ENCODE measurements at places on chromosomes 1 and 21.

DNA sequence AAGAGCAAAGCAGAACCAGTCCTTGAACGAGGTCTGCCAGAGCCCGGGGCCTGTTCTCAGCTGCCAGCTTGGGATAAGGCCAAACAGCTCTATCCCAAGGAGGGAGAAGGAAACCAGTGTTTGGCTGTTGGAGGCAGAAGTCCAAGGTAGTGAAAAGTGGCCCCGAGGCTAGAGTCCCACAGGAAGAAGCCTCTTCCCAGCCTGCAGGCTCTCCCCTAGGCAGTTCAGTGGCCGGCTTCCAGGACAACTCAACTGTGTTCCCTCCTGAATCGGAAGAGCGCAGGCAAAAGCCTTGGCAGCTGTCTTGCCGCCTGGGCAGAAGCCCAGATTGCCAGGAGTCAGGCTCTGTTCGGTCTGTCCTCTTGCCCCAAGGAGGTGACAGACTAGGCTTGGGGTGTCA lies 19.3 kb downstream of the QSOX1 start:
- peak; percentile 98 for DNase-seq

DNA sequence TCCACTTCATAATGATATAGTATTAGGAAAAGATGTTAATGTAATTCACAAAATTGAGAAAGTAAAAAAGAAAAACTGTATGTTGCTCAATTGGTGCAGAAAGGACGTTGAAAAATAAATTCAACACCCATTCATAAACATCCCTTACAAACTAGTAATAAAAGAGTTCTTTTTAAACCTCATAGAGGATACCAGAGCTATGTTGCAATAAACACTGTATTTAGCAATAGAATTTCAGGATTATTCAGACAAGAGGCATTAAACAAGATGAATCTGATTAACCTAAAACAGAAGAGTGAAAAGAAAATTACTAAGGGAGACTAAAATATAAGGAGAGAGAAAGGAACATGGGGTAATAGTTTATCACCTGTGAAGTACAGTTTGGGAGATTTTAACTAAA lies 154.8 kb downstream of the NTPCR start:
- no peak for DNase-seq

GRCh38 chr1:45395051-45395450 lies 54.8 kb upstream of the MUTYH start:
- no peak for DNase-seq

DNA sequence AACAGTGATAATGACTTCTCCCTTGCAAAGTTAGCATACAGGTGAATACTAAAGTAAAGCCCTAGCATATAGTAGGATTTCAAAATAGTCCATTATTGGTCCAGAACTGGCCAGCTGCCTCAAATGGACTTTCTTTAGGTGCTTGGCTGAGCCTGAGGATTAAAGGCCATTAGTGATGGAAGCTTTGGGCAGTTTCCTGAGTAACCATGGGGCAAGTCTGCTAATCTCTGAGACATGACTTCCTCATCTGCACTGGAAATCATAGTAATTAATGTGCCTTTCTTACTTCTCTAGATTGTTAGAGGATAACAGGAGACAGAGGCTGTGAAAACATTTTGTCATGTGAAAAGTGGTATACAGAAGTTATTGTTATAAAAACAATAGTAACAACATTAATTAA lies 156.5 kb upstream of the UBE2U start:
- no peak for DNase-seq

GRCh38 chr1:38818175-38818976 lies 41.2 kb downstream of the RRAGC start:
- no peak for DNase-seq

DNA sequence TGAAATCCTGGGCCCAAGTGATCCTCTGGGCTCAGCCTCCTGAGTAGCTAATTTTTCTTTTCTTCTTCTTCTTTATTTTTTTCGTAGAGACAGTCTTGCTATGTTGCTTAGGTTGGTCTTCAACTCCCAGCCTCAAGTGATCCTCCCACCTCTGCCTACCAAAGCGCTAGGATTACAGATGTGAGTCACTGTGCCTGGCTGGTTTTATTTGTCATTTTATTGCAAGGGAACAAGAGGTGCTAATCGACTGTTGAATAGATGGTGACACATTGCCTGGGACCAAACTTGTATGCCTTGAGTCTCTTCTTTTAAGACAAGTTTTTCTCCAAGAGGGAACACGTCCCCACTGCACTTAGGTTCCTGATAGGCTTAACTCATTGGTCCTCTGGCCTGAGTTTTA lies 20.0 kb upstream of the KLHDC8A start:
- DNase-seq = no peak

DNA sequence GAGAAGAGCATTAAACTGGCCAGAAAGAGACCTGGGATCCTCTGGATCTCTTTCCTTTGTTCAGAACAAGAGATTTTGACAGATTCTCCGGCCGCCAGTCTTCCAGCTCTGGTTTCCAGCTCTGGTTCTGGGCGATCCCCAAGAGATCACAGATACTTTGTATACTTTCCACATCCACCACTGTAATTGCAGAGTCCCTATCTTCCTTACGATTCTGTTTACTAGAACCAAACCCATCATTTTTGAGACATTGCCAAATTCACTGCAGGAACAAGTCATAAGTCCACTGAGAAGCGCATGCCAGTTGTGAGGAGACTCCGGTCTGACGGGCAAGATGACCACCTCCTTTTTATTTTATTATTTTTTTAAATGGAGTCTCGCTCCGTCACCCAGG lies 505.2 kb downstream of the SMYD3 start:
- peak; percentile 57 for DNase-seq

- DNase-seq = no peak
Measured at GRCh38 chr1:236016782-236017400, 48.0 kb downstream of the NID1 start.

- DNase-seq = no peak
Measured at GRCh38 chr1:94103608-94104007, 17.3 kb downstream of the ABCA4 start.

DNA sequence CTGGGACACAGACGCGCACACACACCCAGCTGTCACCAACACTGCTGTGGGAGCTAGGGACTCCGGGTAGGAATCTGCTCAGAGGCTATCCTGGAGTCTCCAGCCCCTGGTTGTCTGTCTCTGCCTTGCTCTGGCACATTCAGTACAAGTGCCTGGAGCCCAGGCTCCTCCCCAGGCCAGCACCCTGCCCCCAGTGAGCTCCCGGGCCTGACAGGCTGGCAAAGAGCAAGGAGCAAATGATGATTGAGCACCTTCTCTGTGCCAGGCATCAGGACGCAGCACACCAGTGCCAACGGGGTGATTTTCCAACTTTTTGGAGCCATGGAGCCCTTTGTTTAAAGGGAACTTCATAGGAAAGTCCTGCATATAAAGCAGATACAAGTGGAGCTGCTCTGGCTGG lies 6.5 kb downstream of the CNTN2 start:
- peak; percentile 83 for DNase-seq

GRCh38 chr1:121522061-121522759 lies 337.4 kb downstream of the SRGAP2C start:
- DNase-seq = no peak

- no peak for DNase-seq
Measured at GRCh38 chr1:41872074-41872473, 46.6 kb downstream of the HIVEP3 start.

GRCh38 chr1:160429702-160430535 lies 29.6 kb downstream of the VANGL2 start:
- DNase-seq = no peak

DNA sequence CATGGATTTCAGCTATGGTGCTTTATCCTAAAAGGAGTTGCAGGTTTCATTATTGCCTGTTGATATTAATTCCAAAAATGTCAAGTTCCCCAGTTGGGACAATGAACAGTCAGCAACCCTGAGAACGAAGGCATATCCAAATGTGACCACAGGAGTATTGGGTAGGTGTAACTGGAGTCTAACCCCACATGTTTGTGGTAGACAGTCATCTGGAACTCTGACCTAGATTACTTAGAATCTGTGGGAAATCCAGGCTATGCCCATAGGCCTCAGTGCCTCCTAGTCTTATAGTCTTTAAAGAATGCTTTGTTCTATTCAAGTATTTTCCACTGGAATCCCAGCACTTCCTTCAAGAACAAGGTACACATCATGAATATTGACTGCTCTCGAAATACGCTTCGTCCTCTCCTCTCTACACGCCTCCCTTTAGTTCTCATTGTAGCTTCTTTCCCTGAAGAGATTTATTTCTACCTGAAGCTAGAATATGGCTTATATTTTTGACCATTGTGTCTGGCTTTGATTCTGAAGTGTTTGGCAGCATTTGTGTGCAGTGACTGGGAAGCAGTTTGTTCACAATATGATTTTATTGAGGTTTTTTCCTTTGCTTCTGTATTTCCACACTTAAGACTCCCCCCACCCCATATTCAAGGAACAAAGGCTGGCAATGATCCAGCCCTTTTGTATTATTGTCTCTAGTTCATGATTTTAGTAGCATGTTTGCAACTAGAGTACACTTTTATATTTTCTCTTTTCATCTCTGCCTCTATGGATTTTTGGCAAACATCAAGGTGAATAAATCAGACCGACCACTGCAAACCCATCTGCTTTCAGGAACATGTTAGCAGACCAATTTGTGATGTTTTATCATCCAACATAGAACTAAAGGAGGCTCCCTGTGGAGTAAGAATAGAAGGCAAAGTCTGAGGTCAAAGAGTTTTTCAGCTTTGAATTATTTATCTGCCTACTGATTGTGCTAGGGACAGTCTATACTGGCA lies 178.6 kb downstream of the GPR52 start:
- DNase-seq = no peak

DNA sequence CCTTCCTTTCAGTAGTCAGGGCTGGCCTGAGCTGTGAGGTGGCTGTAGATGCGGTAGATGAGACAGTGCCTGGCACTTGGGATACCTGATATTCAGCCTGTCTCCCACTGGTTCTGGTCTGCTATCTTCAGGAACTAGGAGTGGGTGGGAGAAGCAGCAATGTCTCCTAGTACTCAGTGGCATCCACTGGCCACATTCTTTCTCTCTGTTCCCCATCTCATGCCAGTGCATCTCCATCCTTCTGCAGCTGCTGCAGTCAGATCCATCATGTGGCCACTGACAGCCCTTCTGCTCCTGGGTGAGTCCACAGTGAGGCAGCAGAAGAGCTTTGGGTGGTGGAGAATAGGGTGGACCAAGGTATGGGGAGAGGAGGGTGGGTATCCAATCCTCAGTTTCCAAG lies 1.1 kb downstream of the FCRLB start:
- no peak for DNase-seq

- peak; percentile 60 for DNase-seq
Measured at GRCh38 chr1:200139661-200140250, 112.2 kb downstream of the NR5A2 start.

DNA sequence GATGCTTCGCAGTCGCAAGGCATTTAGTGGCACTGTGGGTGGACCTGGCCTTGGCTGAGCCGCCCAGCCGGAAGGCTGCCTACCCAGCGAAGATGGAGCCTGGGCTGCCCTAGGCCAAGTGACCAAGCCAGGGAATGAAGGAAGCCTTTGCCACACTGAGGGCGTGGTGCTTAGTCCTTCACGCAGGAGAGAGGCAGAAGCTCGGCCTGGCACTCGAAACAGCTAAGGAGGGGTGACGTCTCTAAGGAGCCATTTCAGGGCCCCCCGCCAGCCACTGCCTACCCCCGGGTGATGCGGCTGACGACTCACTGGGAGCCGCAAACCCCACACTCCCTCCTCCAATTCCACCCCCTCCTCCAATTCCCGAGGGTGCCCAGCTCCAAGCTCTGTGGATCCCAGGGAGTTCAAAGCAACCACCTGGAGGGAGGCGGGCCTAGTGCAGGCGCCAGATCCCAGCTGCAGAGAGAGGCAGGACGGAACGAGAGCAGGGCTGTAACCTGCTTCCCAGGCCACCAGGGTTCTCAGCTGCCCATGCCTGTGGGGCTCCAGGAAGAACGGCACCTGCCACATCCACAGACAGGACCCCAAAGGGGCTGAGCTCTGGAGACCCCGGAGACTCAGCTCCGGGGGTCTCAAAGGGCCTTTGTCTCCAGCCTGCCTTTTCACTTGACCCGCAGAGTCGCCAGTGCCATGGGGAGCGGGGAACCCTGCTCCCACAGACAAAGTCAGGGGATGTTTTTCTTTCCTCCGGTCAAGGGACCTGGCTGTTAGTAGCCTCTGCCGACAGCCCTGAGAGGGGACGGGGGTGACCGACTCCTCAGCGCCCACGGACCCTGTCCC lies 75.8 kb downstream of the ARHGEF16 start:
- no peak for DNase-seq

- DNase-seq = no peak
Measured at GRCh38 chr1:234719454-234720251, 109.7 kb upstream of the IRF2BP2 start.

GRCh38 chr1:67105508-67105907 lies 29.3 kb downstream of the C1orf141 start:
- DNase-seq = no peak

DNA sequence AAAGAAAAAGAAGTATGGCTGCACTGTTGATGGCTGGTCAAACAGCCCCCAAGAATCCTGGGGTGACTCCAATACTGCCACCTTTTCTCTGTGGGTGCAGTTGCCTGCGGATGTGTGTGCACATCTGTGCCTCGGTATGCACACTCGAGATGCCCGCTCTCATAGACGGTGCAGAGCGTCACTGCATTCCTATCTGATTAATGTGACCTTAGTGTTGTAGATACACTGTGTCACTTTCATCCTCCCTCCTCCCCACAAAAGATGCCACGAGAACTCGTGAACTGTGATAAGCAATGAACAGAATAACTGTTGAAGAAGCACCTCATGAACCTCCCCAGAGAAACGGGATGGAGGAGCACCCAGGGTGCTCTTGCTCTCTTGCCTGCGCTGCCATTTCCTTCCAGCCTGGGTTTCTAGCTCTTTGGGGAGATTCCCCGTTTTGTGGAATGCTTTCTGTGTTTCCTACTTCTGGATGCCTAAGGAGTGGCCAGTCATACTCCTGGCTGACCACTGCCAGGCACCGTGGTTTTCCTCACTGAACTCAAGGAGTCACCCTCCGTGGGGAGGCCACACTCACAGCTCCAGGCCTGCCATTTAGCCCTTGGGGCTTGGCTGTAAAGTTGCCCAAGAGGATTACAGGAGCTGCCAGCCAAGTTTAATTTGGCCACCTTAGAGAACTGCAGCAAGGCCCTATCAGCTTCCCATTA lies 32.0 kb downstream of the NTPCR start:
- no peak for DNase-seq

DNA sequence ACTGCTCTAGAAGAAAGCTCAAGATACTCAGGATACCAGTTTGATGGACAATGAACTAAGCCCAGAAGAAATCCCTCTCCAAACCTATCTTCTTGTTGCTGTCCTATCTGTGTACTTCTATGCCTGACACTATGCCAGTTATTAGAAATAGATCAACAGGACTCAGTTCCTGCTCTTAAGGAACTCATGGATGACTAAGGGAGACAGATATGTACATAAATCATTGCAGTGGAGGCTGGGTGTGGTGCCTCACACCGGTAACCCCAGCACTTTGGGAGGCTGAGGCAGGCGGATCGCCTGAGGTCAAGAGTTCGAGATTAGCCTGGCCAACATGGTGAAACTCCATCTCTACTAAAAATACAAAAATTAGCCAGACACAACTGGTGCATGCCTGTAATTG lies 42.4 kb upstream of the AK4 start:
- no peak for DNase-seq

Measured in NCI-H446 (cell line).